Suprapubic skin (tissue), 4 donors: ENCODE measurements at places on chromosomes 7 and 10. TPM values are rescaled to one million over a fixed set of nuclear protein-coding genes. Genes with fewer than 3 reads are reported as not detected.
A peak's percentile ranks its signal among the peaks of the same experiment; 100 is the strongest.

- DNase-seq = no peak
- H3K27ac ChIP-seq = no peak overlapping the region
- H3K4me3 ChIP-seq = no peak overlapping the region
- no peaks in the 10 kb centered on the region for H3K4me1 ChIP-seq
- H3K36me3 ChIP-seq = no peaks in the 10 kb centered on the region
Measured at GRCh38 chr10:35876248-35876647, 234.2 kb upstream of the FZD8 start.

Gene CHRM2
- not detected for total RNA-seq

GRCh38 chr10:1200866-1201807, 145.0 kb downstream of the WDR37 start:
- no peak overlapping the region for H3K27ac ChIP-seq
- no peak overlapping the region for H3K4me3 ChIP-seq
- H3K4me1 ChIP-seq = no peaks in the 10 kb centered on the region
- peaks cover 6% of the 10 kb centered on the region for H3K27me3 ChIP-seq

Gene GRID2IP
- total RNA-seq = 1.0 TPM

Gene PNLIPRP3
- total RNA-seq = 47.5 TPM

DNA sequence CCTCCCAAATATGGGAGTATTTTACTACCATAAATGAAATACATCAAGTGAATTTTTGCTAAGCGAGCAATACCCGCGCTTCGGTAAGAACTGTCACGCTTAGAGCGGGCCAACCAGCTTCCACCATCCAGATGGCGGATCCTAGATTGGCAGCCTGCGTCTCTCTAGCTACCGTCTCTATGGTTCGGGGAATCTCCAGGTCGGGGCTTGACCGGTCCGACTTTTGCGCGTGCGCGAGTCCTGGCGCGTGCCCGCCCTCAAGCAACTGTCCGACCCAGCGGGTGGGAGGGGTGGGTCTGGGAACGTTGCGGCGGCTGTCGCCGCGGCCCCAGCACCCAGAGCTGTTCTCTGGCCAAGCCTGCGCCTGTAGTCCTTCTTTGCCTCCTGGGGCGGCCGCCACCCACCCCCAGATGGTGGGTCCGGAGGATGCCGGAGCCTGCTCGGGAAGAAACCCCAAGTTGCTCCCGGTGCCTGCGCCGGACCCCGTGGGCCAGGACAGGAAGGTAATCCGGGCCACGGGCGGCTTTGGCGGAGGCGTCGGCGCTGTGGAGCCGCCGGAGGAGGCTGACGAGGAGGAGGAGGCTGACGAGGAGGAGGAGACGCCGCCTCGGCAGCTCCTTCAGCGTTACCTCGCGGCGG, at the start of gene TBC1D12:
TBC1D12 (plus strand) TSS at position 338 of the 639 bp plus-strand sequence; CDS start at position 411, 73 bp downstream.
- H3K27me3 ChIP-seq = no peaks in the 10 kb centered on the region
- peak within 1 kb of the TSS; percentile 97 for H3K27ac ChIP-seq
- H3K36me3 ChIP-seq = no peaks in the 10 kb centered on the region

DNA sequence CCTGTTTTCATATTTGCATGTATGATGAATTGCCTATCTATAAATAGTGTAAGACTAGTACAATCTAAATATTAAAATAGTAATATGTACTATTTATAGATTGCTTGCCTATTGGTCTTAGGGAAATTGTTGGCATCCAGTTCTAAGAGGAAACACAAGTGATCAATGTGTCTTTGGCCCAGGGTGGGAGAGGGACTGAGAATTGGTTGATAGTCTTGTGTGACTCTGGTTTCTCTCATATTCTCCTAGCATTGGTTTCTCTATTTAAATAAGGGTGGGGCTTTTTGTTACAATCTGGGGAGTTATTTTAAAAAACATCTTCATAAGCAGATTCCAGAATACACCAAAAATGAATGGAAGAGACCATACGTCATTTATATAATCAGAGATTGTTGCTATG, 250.1 kb downstream of the EXOC4 start:
- no peak for DNase-seq
- no peaks in the 10 kb centered on the region for H3K4me1 ChIP-seq
- no peaks in the 10 kb centered on the region for H3K36me3 ChIP-seq
- H3K27me3 ChIP-seq = no peaks in the 10 kb centered on the region
- H3K4me3 ChIP-seq = no peak overlapping the region

- no peaks in the 10 kb centered on the region for H3K4me1 ChIP-seq
- no peak for DNase-seq
- peaks cover 7% of the 10 kb centered on the region for H3K36me3 ChIP-seq
- no peak overlapping the region for H3K27ac ChIP-seq
Measured at GRCh38 chr7:140841166-140841715, 83.5 kb downstream of the BRAF start.
